Activated CD4-positive, CD25-positive, alpha-beta regulatory T cell treated with anti-CD3 and anti-CD28 coated beads, Interleukin-2, amount 50 U/mL, for 24 hours (primary cell): ENCODE measurements at places on chromosomes 13 and 19.

GRCh38 chr13:102905905-102906771, 60.3 kb downstream of the ERCC5 start:
- ATAC-seq: no peak

DNA sequence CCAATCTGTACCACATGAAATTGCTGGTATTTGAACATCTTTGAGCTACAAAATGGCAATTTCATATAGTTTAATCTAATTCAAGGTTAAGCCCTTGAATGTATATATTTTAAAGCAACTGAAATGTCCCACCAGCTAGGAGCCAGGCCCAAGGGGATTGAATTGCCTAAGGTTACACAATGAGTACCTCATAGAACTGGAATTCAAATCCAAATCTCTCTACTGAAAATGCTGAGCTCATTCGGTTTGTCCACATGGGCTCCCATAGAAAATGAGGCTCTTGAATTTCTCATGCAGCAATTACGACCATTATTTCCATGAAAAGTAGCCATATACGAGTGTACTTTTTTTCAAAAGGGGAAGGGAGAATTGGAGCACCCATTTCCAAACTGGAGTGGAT, 31.5 kb upstream of the FNDC3A start:
- ATAC-seq: no peak

- no peak for ATAC-seq
Measured at GRCh38 chr13:77492982-77493381, 42.5 kb upstream of the SCEL start.

- no peak for ATAC-seq
Measured at GRCh38 chr19:2952953-2953481, 8.2 kb upstream of the ZNF77 start.

DNA sequence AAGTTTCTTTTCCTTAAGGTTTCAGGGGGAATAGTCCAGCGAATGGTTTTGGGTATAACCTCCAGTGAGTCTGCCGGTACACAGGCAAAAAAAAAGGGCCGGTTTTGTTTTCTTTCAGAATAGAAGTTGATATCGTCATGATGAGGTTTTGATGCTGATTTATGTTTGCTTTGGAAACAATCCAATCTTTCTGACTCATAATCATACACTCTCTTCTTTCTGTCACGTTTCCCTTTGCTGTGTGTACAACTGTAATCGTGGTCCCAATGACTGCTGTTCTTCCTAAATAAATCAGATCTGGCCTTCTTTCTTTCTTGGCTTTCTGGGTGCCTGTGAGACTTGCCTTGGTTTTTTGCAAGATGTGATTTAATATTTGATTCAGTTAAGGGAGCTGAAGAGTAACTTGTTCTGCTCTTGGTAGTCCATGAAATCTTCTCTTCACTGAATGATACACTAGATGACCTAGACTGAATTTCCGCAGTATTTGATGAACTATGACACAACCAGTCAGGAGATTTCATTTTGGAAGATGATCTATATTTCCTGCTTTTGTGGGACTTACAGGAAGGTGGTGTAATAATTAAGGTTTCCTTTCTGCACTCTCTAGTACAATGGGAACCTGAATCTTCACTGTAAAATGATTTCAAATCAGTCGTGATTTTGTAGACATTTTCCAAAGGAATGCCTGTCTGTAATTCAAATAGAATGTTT, 34.9 kb upstream of the METTL21C start:
- ATAC-seq: no peak

GRCh38 chr19:35618857-35619256, 6.3 kb downstream of the HAUS5 start:
- no peak for ATAC-seq

DNA sequence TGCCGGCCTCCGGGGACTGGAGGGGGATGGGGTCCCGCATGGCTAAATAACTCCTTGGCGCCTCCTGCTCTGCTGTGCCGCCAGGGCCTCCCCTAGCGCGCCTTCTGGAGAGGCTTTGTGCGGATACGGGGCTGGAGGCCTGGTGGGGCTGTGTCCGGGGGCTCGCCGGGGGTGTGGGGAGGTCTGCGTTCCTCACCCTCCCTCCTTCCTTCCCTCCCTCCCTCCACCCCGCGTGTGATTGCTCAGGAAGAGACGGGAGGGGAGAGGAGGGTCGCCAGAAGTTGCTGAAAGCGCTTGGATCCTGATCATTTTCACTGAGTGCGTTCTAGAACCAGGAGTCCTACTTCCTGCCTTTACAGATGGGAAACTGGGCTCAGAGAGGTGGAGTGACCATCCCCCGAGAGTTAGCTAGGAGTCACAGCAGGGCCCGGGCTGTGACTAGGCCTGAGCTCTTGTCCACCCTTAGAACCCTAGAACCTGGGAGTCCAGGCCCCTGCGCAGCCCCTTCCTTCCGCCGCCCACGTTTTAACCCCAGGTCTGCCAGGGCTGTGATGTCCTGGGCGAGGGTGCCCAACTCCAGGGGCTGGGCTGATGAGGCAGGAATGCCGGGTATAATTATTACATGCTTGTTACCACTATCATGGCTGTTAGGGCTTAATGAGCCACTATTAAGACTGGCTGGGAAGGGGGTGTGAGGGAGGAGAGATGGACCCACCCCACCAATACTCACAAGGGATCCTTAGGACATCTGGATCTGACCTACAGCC, 782 bp upstream of the JUND start:
- ATAC-seq: no peak

DNA sequence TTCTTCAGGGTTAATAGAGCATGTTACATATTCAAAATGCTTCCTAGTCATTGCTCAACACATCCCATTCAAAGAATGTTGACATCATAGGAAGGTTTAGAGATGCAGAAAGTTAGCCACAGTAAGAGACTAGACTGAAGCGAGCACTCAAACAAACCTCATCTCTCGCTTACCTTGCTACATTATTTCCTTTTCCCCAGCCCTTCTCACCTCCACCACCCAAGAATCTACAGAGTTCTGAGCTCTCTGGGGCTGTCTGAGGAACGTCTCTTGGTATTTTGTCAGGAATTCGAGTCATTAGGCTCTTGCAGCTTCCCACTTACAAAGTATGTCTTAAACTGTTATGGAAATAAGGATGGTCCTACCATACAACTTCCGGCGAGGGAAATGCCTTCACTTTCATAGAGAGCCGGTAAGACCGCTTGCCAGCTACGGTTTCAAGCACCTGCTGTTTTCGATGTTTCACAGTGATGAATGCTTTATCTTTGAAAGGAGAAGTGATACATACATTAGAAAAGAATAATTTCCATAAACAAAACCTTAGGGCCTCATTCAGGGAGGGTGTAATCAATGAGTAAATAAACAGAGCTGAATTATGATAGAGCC, 65.1 kb downstream of the FLT1 start:
- ATAC-seq: peak; percentile 33

GRCh38 chr13:91313103-91313502, 34.4 kb upstream of the MIR17HG start:
- peak; percentile 33 for ATAC-seq

GRCh38 chr13:20159646-20160305, 1.1 kb downstream of the GJA3 start:
- ATAC-seq: no peak

DNA sequence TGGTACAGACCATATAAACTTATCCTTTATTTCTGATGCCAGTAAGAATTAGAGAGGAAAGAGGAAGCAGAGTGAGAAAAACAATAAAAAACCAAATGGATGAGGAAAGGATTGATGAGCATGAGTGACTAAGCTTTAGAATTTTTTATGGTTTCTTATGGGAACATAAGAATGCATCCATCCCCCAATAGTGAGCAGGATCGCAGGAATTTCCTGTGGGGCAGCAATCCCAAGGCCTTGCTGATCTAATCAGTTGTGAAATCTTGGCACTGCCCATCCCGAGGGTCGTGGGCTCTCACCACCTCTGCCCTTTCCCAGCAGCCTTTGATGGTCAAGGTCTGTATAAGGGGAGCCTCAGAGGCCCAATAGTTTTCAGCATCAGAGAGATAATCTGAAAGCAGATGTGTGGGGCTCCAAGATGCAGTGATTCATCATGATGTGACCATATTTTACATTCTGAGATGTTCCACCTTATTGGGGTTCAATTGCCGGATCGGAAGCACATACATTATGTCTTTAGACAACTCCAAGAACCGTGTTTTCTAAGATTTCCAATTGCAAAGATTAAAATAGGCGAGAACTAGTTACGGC, 222.1 kb downstream of the DNAJC15 start:
- no peak for ATAC-seq

DNA sequence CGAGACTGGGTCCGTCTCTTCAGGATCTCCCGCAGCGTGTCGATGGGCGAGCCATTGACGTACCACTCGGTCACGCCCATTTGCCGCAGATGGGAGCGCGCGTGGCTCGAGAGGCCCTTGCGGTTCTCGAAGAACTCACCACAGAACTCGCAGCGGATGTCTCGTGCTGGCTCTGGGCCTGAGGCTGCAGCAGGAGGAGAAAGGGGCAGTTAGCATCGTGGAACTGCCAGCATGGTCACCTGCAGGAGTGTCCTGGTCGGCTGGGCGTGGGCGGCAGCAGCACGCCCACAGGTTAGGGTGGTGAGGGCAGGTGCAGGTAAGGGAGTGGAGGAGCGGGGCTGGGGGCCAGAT, 8.5 kb upstream of the AKAP8L start:
- ATAC-seq: no peak

DNA sequence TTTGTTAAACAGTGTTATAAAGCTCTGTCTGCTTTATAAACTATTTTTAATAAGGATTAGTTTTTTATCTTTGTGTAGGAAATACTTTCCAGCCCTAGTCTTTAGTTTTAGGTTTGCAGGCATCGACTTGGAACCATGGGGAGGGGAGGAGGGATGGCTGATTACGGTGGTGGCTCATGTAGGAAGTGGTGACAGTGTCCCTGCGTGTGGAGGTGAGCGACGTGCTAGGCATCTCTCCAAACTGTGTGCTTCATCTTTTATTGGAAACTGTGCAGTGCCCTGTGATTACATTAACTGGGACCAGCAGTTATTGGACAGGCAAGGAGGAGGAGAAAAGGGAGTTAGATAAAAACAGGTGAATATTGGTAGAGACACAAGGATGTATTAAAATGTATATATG, 203.8 kb downstream of the ATP8A2 start:
- ATAC-seq: no peak

- no peak for ATAC-seq
Measured at GRCh38 chr13:29605860-29606526, 10.5 kb upstream of the SLC7A1 start.

GRCh38 chr13:76750126-76750525, 136.1 kb downstream of the KCTD12 start:
- no peak for ATAC-seq

DNA sequence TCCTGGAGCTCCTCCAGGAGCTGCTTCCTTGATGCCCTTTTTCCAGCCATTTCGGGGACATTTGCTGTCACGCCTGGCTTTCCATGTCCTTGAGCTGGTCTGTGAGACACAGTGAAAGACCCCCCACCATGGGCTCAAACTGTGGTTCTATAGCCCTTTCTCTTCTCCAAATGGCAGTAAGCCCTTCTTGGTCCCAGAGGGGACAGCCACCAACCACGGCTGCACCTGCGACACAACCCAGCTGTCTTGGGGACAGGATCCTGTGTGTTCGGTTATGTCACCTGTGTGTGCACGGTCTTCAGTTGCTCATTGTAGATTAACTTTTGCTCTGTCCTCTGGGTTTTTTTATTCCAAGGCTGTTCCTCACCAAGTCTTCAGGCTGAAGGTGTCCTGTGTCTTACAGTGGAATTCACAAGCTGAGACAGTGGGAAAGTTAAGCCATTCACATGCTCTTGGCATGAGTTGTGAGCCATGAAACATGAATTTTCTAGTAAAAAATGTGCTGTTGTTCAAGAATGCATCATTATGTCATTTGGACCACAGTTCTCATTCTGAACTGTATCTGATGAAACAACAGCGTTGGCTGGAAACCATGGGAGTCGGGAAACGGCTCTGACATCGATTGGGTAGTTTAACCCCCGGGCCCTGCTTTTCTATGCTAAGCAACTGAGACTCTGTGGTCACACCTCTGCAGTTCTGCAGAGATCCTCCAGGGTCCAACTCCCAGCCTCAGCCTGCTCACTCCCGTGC, 129.5 kb upstream of the MCF2L start:
- ATAC-seq: no peak

DNA sequence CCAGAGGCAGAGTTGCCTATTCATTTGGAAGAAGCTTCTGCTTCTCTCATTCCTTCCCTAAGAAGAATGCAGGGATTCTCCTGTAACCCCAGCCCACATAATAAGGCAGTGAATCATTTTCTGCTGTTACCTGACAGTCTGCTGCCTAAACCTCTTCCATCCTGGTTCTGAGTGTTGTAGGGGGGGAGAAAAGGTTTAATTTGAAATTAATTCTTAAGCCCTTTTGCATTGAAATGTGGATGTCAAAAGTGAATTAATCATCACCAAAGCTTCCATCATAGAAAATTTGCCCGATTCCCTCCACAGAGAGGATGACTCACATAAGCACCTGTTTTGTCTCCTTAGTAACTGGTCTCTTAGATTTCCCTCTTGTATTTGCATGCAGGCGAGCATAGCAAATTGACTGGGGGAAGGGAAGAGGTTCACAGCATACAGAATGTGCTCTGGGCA, 146.7 kb upstream of the FNDC3A start:
- ATAC-seq: peak; percentile 80

DNA sequence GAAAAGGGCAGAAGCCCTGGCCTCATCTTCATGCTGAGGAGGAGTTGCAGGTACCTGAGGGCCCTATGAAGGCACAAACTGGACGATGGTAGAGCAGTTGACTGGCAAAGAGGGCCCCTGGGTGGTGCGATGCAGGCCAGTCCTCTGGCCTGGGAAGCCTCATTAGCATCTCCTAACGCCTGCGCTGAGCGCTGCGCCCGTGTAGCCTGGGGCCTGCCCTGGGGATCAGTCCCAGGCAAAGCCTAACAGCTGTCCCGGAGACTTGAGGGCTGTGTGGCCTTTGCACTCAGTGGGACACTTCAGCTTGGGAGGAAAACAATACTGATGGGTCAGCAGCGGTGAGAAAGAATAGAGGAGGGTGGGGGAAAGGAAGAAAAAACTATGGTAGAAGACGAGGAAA, 187.7 kb downstream of the RAP2A start:
- ATAC-seq: no peak

DNA sequence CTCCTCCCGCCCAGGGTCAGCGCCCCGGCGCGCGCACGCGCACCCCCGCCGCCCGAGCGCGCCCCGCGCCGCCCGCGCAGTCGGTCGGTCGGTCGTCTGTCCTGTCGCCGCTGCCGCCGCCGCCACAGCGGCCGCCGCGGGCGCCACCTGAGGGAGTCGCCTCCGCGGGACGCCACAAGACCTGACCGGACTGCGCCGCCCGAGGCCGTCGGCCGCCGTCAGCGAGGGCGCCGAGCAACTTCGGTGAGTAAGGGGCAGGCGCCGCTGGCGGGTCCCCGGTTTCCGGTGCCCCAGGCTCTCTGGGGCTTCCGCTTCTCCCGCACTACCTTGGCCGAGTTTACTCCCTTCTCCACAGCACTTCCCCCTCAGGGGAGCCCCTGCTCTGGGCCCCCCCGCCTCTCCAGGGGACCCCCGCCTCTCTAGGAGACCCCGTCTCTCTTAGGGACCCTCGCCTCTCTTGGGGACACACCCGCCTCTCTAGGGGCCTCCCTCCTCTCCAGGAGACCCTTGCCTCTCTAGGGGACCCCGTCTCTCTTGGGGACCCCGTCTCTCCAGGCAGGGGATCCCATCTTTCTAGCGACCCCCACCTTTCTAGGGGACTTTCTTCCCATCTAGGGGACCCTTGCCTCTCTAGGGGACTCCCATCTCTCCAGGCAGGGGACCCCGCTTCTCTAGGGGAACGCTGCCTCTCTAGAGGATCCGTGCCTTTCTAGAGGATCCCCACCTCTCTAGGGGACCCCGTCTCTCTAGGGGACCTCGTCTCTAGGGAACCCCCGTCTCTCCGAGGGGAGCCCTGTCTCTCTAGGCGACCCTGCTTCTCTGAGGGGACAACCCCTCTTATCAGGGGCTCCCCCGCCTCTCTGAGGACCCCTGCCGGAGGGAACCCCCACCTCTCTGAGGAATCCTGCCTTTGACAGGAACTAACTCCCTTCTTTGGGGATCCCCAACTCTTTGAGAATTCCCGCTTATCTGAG, 19.3 kb upstream of the GATAD2A start:
- peak; percentile 16 for ATAC-seq
